Effector CD4-positive, alpha-beta T cell (primary cell): ENCODE measurements at places on chromosomes 7 and 10.
A peak's percentile ranks its signal among the peaks of the same experiment; 100 is the strongest.

DNA sequence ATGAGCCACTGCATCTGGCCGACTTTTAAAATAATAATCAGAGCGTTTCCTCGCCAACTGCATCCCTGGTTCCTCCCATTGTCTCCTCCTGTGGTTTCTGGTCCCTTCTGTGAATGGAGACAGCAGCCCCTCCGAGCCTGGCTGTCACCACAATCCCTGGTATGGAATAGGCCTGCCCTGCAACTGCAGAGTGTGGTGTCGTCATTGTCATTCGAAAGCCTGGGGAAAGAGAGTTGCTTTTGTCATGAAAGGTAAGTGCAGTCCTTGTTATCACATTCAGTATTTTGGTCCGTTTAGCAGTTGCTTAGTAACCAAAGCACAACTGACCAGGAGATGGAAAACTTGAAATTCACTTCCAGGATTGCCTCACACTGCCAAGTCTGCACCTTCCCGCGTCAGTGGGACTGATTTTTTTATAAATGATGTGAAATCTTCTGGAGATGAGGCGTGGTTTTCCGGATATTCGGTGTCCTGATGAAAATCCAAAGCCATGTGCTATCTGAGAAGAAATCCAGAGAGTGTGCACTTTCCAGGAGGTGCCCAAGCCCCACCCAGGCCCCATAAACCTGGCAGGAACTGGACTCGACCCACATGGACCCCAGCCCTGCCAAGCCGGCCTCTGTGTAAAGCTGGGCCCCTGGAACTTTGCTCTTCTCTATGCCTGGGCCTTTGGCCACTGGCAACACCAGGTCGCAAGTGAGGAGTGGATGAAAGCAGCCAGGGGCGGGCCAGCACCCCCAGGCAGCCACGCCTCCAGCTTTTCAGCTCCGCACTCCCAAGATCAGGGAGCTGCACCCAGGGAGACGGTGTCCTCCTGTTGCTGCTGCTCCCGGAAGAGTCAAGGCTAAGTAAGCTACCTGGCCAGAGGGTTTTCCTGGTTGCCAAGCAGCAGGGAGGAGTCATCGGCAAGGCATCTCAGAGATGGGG is 133.7 kb upstream of the SH2B2 start:
- DNase-seq: no peak

DNA sequence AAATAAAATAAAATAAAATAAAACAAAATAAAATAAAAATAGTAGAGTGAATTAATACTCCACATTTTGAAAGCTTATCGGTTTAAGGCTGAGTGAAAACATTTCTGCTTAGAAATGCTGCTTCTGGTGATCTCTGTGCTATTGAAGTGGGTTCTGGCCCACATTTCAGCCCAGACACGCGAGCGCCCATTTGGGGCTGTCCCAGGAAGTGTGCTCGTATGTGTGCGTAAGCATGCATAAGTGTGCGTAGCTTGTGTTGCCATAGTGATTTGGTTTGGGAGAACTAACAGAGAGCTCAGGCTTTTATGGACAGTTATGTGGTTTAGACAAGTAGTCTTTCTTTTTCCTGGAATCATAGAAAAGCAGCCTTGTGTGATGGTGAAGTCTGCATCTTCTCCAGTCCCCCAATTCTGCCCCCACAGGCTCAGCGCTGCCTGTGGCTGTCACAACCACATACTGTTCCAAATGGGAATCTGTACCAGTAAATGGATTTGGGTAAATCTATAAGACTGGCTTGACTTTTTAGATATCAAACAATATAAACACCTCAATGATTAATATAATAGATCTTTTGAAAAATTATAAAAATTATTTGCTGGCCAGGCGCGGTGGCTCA is 29.8 kb upstream of the PURB start:
- DNase-seq: peak; percentile 62

DNA sequence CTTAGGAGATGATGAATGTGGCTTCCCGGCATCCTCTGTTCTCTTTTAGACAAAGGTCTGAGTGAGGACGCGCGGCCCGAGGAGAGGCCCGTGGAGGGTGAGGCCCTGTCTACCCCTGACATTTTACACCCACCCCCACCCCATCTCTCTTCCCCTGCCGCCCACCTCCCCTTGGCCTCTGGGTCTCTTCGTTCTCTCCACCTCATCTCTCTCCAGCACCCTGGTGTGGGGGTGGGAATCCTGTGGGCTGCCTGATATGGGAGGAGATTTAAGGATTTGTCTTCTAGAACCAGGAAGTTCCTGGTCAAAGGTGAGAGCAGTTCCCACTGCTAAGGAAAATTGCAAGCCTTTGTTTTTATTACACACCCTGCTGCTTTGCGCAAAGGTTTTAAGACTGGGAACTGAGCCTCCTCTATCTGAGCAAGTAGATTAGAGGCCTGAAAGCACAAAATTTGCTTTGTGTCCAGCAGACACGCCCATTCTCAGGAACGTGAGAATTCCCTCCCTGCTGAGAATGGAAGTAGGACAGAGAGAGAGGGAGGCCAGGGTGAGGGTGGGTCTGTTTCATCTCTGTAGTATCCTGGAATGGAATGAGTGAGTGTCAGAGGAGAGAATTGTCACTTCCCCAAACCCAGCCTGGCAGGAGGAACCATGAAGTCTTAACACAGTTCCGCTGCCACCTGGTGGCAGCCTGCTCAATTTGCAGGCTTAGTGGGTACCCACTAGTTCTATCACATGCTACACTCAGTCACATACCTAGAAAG is 91.2 kb downstream of the GTF2IRD1 start:
- no peak for DNase-seq

- no peak for DNase-seq
These were observed 5.2 kb downstream of the OPTN start for GRCh38 chr10:13105184-13105583.
